ENCODE measurements at places on chromosomes 5 and 9.

DNA sequence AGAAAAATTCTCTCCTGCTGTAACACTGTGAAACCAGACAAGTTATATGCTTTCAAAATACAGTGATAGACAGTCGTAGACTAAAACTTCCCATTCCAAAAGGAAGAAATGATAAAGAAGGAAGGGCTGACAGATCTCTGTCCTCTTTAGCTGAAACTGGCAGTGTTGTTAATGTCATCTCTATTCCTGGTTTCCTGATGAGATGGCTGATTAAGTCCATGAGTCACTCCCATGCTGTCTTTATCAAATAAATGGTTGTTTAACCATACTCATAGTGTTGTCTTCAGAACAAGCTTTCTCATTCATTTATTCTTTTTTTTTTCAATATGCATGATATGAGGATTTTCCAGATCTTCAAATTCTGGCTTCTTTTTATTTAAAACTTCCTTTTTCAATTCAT, 952.2 kb upstream of the WWC1 start:
- no peak for DNase-seq

GRCh38 chr9:98750364-98751060, 41.8 kb upstream of the GABBR2 start:
- DNase-seq, result no peak

DNA sequence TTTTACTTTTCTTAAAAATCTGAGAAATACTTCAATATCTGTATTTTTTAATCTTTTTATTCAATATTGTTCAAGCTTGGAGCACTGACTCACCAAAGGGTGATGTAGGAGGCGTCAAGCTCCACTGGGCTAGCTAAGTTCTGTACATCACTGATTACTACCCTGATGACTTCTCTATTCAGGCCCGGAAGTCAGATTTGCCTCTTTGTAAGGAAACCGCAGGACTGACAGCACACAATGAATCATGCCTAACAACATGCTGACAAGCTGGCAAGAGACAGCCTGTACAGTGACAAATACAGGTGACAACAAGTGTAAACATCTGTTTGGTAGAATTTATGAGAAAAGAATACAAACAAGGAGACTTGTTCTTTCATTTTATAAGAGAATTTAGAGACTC, 627.9 kb upstream of the RORB start:
- DNase-seq, result no peak

- DNase-seq, result no peak
These were observed 28.1 kb downstream of the IL33 start for GRCh38 chr9:6243746-6244145.

GRCh38 chr9:107513464-107514100, 24.0 kb upstream of the KLF4 start:
- no peak for DNase-seq

- DNase-seq, result no peak
These were observed 7.5 kb upstream of the POU5F2 start for GRCh38 chr5:93748875-93749397.

GRCh38 chr9:133558191-133559126, 24.0 kb downstream of the ADAMTSL2 start:
- peak; percentile 41 for DNase-seq

GRCh38 chr9:89352874-89353649, 34.8 kb downstream of the SECISBP2 start:
- DNase-seq, result no peak

GRCh38 chr5:143036146-143036927, 266.2 kb downstream of the ARHGAP26 start:
- no peak for DNase-seq

GRCh38 chr5:76331126-76331525, 72.0 kb upstream of the IQGAP2 start:
- DNase-seq, result no peak

DNA sequence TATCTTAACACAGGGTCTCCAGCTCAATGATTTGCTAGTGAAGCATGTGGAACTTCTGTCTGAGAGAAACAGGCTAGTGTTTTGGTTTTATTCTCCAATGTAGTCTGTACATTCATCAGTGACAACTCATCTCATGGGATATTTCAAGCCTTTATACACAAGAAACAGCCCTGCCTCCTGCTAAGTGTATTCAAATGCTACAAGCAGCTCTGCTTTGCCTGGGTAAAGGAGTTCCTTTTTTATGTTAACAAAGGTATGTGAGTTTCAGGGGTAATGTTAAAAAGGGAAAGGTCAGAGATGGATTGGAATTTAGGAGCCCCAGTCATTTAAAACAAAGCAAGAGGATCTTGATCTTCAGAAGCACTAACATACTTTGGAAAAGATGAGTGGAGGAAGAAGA, 498.7 kb downstream of the ISL1 start:
- no peak for DNase-seq

DNA sequence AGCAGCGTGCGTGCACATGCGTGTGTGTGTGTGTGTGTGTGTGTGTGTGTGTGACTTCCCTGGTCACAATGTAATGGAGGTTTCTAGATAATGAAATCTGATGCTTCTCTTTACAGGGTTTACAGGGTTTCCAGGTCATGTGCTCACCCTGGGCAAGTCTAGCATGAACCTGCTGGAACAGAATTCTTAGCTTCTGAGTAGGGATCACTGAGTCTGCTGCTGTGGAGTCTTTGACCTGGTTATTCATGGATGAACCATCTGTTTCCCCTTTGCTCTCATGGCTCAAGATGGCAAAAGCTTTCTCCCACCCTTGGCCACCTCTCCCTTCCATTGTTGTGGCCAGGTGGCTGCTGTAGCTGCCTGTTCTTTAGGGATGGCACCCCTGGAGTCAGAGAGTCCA, 111.6 kb upstream of the SHB start:
- DNase-seq, result no peak

- DNase-seq, result no peak
These were observed 90.3 kb upstream of the NREP start for GRCh38 chr5:111847052-111847925.

DNA sequence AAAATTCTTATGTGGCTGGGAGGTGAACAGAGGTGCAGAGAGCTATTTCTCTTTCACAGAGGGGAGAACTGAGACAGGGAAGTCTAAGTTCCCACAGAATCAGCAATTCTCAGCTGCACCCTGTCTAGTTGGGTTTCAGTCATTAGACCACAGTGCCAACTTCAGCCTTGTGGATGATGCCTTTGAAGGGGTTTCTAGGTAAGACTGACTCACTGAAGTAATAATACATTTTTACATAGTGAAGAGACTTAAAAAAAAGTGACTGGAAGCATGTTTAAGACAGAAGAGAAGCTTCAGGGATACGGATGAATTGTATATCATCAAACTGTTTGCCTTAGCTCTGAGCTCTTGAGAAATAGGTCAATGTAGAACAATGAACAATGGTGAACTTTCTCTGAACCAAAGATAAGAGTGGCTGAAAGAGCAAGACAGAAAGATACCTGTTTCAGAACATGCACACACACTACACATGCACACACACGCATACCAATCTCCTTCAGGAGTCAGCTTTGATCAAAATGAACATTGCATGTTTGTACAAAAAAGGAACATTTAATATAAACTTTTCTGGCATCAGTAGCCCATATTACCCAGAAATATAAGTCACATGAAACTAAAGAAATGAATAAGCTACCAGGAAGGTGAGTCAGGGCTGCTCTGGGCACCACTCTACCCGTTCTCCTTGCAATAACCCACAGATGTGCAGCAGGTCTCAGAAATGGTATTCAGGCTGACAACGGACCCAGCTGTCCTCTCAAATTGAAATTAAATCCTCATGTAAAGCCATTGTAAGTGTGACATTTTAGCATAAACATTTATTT, 12.6 kb upstream of the FYB1 start:
- DNase-seq, result no peak

DNA sequence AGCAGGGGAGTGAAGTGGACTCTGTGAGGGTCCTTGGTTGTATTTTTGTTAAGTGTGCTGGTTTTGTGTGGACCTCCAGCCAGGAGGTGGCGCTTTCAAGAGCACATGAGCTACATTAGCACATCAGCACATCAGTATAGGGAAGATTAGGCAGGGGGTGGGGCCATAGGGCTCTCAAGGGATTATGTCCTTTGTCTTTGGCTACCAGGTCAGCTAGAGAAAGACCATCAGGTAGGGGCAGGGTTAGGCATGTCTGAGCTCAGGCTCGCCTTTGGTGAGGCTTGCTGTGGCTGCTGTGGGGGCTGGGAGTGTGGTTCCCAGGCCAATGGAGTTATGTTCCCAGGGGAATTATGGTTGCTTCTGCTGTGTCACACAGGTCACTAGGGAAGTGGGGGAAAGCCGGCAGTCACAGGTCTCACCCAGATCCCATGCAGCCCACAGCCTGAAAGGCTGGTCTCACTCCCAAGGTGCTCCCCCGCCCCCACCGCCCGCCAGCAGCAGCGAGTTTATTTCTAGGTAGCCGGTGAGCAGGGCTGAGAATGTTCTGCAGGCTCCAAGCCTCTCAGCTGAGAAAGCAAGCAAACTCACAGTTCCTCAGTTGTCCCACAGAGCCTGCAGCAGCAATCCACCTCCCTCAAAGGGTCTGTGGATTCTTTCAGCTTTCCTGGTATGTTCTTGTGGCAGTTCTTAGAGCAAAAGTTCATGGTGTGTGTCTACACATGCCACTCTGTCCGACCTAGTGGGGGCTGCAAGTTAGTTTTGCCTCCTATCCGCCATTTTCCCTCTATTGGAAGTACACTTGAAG, 13.7 kb downstream of the OR1J1 start:
- DNase-seq, result no peak

- DNase-seq, result no peak
These were observed 143.8 kb downstream of the FBXL7 start for GRCh38 chr5:15643731-15644130.

Measured in AG09319 (cell line).